ENCODE measurements at places on chromosomes 4 and X.

GRCh38 chr4:69044247-69044646 lies 52.0 kb upstream of the UGT2B7 start:
- no peaks in the 10 kb centered on the region for H3K36me3 ChIP-seq
- no peak overlapping the region for H3K27ac ChIP-seq
- no peaks in the 10 kb centered on the region for H3K4me1 ChIP-seq
- no peak for DNase-seq

DNA sequence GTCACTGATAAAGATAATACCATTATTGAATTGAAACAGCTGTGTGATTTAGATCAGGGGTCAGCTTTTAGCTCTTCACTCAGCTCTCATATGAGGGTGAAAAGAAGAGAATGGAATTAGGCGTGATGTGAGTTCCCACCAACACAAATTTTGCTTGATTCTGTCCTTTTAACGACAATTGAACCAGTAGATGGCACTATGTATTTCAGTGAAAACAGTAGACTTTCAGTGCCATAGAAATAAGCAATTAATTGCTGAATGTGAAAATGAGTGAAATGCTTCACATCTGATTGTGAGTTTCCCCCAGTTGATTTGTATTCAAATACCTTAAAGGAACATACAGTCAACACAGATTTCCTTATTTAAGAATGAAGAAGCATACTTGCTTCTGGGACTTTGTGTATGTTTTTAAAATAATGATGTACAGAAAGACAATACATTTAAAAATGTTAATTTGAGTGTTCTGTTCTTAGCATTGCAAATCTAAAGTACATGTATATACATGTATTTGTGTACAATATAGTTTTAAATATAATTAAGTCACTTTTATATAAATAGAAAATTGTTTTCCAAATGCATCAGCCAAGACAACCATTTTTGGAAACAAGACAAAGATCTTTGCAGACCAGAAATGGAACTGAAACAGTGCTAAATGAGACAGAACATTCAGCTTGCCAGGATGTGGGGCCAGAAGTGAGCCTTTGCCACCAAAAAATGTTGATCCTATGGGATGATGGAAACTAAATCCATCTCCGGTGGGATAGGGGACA lies 178.8 kb downstream of the SNCA start:
- H3K4me3 ChIP-seq, result no peak overlapping the region
- DNase-seq, result no peak
- H3K4me1 ChIP-seq, result peaks cover 9% of the 10 kb centered on the region
- no peak overlapping the region for H3K27ac ChIP-seq
- no peaks in the 10 kb centered on the region for H3K36me3 ChIP-seq

DNA sequence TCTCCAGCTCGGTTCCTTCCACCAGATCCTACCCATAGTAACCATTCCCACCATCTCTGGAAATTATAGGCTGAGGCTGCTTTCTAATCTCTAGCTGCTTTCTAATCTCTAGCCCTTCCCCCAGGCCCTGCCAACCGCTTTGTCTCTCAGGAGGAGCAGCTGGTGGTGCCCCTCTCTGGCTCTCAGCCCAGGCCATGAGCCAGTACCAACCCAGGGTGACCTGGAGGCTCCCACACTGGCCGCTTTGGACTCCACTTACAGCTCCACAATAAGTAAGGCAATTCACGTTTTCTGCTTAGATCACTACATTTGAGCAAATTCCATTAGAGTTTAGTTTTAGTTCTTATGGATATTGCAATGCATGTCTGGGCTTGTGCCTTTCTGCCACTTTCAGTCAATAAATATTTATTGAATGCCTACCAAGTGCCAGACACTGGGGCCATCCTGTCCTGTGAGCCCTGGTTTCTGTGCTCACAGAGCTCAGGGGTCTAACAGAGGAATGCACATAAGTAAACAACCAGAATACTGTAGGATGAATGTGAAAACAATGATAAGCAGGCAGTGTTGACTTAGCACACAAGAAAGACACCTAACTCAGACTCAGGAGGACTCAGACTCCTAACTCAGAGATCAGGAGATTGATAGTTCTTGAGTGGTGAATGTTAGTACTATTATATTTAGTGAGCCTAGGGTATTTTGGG lies 38.9 kb downstream of the SMC1A start:
- DNase-seq, result no peak
- no peak overlapping the region for H3K27ac ChIP-seq
- H3K36me3 ChIP-seq, result peaks cover 33% of the 10 kb centered on the region
- no peaks in the 10 kb centered on the region for H3K27me3 ChIP-seq
- no peak overlapping the region for H3K4me3 ChIP-seq

- no peak overlapping the region for H3K27ac ChIP-seq
- H3K27me3 ChIP-seq, result no peaks in the 10 kb centered on the region
Observed at GRCh38 chr4:150130933-150131332, 52.7 kb downstream of the DCLK2 start.

- H3K36me3 ChIP-seq, result no peaks in the 10 kb centered on the region
- H3K4me3 ChIP-seq, result no peak overlapping the region
- H3K27me3 ChIP-seq, result no peaks in the 10 kb centered on the region
- H3K27ac ChIP-seq, result no peak overlapping the region
Observed at GRCh38 chr4:105644257-105644656, 64.2 kb downstream of the INTS12 start.

DNA sequence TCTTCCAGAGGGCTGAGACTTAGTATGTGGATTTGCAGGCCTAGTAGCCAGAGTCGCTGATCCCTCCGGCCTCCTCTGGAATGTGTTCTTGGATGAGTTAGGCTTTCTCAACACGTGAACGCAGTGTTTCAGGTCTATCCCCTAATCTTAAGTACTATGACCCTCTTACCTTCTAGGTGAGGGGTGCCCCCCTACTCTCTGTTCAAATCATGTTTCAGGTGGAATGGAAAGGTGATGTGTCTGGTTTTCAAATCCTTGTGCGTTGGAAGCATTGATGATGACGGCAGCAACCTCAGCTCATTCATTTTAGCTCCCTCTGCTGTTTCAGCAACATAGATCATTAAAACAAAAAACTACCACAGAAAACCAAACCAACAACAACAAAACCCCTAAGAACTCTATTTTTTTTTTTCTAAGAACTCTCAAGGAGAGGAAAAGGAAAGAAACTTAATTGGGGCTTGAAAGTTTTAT lies 56.4 kb downstream of the RWDD4 start:
- no peak for DNase-seq
- H3K4me3 ChIP-seq, result no peak overlapping the region
- H3K4me1 ChIP-seq, result peaks cover 2% of the 10 kb centered on the region
- no peaks in the 10 kb centered on the region for H3K27me3 ChIP-seq

All from neuronal stem cell (in vitro differentiated cells).